ENCODE measurements at places on chromosomes 13 and 19. TPM values are rescaled to one million over a fixed set of nuclear protein-coding genes. Genes with fewer than 3 reads are reported as not detected.

KLK15 gene
- total RNA-seq = not detected

PHF11 gene
- 18.2 TPM for total RNA-seq

URAD gene
- 165 TPM for total RNA-seq

ZNF540 gene
- 16.5 TPM for total RNA-seq

CASP14 gene
- not detected for total RNA-seq

DEDD2 gene
- total RNA-seq = 43.8 TPM

CPAMD8 gene
- 221 TPM for total RNA-seq

PLIN5 gene
- total RNA-seq = 72.9 TPM

GPR4 gene
- 2.0 TPM for total RNA-seq

DNA sequence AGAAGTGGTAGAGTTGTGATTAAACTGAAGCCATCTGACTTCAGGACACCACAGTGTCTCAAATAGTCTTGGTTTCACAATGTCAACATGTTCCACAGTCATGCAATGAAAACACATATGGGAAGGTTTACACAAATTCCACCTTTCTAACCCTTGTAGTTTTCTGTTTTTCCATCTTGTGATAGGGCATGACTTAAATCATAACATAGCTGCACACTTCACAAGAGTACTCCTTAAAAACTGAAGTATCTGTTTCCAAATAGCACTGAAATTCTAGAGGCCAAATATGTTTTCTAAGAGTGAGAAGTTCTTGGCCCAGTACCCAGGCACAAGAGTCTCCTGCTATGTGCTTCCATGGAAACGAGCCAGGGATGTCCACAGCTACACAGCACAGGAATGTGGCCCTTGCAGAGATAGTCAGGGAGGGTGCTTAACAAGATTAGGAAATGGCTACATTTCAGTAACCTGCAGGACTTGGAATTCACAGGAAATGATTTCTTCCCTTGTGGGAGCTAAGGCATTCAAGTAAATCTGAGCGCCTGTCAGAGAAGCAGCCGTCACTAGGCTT lies 269.1 kb downstream of the NDFIP2 start:
- no peak for DNase-seq

- DNase-seq = no peak
Observed at GRCh38 chr13:33127009-33127551, 110.9 kb downstream of the KL start.

- DNase-seq = no peak
Observed at GRCh38 chr13:112130418-112130817, 63.5 kb downstream of the SOX1 start.

- DNase-seq = no peak
Observed at GRCh38 chr13:28741084-28741491, 22.3 kb upstream of the SLC46A3 start.

DNA sequence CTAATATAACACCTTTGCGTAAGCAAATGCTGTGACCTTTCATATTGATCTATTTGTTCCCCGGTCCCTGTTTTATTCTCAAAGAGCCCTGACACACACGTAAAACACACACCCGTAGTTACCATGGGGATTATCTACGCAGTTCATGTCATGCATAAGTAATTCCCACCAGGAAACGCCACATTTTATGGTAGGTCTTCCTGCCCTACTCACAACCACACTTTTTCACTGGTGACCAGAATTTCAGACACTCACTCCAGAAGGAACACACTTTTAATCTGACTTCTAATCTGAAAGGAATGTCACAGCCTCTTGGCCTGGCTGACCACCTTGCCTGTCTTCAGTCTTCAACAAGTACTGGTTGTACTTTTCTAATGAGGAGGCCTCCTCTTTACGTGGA lies 46.8 kb downstream of the SLC7A1 start:
- DNase-seq = no peak

- no peak for DNase-seq
Observed at GRCh38 chr19:58585442-58586132, 12.5 kb upstream of the MZF1 start.

GRCh38 chr13:57314897-57315520 lies 148.0 kb downstream of the PRR20E start:
- DNase-seq = no peak

GRCh38 chr19:40380199-40381037 lies 9.6 kb downstream of the HIPK4 start:
- DNase-seq = no peak

- no peak for DNase-seq
Observed at GRCh38 chr19:35291916-35292315, at the start of gene MAG. Gene MAG (plus strand): TSS chr19:35292161. CDS start chr19:35295409, 3,248 bp downstream.

DNA sequence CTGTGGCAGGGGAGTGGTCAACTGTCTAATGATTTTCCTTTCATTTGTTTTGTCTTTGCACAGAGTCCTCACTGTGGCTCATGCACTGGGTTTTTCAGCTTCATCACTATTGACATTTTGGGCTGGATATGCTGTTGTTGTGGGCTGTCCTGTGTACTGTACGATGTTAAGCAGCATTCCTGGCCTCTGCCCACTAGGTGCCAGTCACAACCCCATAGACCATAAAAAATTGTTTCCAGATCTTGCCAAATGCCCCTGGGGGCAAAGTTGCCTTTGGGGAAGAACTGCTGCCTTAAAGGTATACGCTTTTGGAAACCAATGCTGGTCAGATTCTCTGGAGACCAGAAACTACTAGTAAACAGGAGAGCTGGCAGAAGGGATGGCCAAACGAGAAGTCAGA lies 310.4 kb downstream of the SPRY2 start:
- no peak for DNase-seq

GRCh38 chr13:92842145-92842544 lies 384.5 kb upstream of the GPC6 start:
- no peak for DNase-seq

GRCh38 chr13:98942485-98942884 lies 35.4 kb downstream of the DOCK9 start:
- no peak for DNase-seq

DNA sequence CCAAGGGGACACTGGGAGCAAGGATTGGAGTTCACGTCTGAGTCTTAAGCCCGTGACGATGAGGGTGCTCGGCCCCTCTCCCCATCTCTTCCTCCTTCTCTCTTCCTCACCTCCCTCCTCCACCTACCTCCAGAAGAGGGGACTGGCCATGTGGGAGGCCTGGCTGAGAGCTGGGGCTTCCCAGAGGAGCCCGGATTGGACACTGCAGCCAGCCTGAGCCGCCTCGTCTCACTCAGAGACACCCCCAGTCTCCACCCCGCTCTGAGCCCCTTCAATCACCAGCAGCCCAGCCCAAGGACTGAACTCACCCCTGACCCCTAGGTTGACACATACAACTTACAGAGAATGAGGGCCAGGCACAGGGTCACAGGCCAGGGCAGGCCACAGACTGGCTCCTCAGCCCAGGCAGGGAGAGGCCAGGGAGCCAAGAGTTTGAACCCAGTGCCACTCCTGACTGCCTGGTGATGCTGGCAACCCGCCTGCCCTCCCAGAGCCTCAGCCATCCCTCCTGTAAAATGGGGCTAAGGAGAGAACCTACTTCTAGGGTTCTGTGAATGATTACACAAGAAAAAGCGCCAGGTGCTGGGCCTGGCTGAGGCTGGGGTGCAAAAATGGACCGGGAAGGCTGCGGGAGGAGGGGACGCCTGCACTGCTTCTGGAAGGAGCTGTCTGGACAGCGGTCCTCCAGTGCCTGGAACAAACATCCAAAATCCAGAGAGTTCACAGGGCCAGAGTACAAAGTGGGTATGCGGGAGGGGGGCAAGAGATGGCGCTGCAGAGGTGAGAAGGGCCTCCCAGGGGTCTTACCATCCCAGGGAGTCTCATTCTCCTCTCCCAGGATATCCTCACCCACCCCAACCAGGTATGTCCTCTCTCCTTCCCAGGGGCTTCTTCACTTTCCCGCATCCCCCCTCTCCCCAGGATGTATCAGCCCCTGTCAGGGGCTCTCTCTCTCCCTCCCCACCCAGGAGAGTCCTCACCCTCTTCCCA lies 1.1 kb downstream of the CD79A start:
- no peak for DNase-seq

- DNase-seq = no peak
Observed at GRCh38 chr13:113853518-113854237, 10.2 kb downstream of the GAS6 start.

- DNase-seq = no peak
Observed at GRCh38 chr19:40362160-40362559, 13.7 kb downstream of the PLD3 start.

GRCh38 chr13:96636001-96636709 lies 358.1 kb downstream of the OXGR1 start:
- DNase-seq = no peak

DNA sequence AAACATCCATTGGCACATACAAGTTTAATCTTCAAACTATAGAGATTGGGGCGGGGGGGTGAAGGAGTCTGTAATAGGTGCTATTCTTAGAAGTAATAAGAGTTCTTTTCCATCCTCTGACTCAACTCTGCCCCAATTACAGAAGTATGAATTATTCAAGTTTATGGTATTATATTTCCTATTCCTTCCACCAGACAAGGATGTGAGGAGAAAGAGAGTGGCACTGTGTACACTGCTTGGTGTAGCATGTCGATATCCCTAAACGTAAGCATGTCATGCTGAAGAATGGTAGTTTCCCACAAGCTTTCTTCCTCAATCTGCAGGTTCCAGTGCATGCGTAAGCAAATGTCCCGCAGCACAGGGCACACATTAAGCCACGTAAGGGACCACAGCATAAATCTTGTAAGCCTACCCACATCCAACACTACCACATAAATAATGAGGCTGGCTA lies 14.1 kb downstream of the BRD4 start:
- no peak for DNase-seq

GRCh38 chr19:34461375-34462100 lies 20.0 kb upstream of the WTIP start:
- DNase-seq = no peak

- DNase-seq = no peak
Observed at GRCh38 chr19:45968626-45969025, 5.0 kb downstream of the NOVA2 start.

- peak; percentile 44 for DNase-seq
Observed at GRCh38 chr19:48918801-48919247, 14.7 kb upstream of the DHDH start.

- DNase-seq = no peak
Observed at GRCh38 chr13:78680115-78680561, 21.2 kb upstream of the OBI1 start.

DNA sequence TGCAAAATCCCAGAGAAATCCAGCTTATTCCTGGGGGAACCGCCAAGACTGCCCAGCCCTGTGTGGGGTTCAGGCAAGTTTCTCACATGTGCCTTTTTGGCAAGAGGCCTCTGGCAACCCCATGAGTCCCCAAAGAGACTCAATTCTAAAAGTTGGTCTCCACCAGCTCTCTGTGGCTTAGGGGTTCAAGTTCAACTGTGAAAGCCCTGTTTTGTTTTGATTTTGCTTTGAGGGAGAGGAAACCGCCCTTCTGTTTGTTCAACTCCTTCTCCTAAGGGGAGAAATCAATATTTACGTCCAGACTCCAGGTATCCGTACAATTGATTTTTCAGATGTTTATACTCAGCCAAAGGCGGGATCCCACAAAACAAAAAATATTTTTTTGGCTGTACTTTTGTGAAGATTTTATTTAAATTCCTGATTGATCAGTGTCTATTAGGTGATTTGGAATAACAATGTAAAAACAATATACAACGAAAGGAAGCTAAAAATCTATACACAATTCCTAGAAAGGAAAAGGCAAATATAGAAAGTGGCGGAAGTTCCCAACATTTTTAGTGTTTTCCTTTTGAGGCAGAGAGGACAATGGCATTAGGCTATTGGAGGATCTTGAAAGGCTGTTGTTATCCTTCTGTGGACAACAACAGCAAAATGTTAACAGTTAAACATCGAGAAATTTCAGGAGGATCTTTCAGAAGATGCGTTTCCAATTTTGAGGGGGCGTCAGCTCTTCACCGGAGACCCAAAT lies 583 bp upstream of the LDLR start:
- no peak for DNase-seq

- no peak for DNase-seq
Observed at GRCh38 chr19:52898101-52898500, 666 bp upstream of the ZNF320 start.

DNA sequence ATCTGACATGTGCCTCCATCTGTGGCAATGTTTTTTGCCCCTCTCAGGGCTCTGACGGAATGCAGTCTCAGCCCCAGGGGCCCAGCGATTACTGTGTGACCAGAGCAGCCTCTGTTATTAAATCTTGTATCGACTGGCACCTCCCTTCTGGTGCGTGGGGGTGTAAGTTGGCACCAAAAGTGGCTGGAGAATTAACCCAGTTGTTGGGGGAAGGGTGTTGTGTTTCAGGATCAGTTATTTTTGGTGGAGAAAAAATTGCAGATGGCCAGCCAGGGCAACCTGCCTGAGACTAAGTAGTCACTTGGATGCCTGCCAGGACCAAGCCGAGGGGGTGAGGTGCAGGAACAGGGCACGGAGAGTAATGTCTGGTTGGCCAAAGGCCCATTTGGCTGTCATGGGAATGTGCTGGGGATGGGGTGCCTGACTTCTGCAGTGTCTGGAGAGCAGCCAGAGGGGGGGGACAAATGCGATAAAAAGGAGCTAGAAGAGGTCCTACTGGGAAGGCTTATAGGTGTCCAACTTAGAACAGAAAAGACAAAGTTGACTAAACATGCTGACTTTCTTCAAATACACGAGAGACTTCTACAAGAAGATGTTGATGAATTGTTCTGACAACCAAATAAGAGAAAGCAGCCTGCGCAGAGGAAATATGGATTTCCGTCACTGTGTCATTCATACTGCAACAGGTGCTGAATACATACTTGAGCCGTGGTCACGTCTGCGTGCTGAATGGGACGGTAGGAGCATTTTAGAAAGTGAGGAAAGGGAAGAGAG lies 69.8 kb downstream of the SIAH3 start:
- peak; percentile 63 for DNase-seq

GRCh38 chr19:33737681-33738371 lies 58.8 kb upstream of the KCTD15 start:
- no peak for DNase-seq

DNA sequence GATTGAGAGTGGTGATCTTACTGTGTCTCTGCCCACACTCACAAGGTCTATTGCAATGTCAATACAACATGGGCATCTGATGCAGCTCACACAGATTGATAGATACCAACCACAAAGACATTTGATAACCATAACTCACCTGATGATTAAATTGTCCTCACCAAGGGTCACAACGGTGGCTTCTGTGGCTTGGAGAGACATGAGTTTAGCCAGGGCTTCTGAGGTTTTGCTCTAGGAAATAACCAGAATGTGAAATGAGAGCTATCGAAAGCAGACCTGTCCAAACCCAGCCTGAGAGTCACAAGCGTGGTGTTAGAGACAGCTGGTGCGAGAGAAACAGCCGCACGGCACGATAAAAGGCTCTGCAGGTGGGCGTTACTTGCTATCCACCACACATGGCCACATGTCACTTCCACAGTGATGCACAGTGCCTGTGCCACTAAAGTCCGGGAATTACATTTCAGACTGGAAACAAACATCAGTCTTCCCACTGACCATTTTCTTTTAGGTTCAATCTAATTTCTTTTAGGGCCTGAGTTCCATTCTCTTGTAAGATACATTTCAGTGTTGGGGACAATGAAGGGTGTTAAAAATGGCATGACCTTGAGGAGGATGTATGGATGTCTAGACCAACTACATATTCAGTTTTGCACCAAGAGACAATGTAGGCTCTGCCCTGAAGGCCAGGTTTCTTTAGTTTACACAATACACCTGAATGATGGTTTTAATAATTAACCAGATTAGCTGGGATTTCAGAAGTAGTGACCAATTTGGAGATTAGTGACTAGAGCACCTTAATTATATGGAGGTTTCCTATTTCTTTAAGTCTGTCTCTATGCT lies 53.7 kb downstream of the ATP7B start:
- DNase-seq = no peak
